ENCODE measurements at places on chromosomes 16 and 17.

DNA sequence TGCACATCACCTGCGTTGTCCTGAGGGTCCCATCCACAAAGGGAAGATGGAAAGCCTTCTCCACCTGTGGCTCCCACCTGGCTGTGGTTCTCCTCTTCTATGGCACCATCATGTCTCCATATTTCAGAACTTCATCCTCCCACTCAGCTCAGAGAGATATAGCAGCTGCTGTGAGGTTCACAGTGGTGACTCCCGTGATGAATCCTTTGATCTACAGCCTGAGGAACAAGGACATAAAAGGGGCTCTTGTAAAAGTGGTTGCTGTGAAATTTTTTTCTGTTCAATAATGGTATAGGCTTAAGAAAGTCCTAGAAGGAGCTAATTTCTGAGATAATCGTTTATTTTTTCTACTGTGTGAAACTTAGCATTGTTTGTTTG is 18.7 kb downstream of the ZNF200 start:
- DNase-seq: no peak

GRCh38 chr17:29212681-29213121 is 32.5 kb upstream of the MYO18A start:
- no peak for DNase-seq

- no peak for DNase-seq
Observed at GRCh38 chr17:68304706-68305105, 13.4 kb downstream of the ARSG start.

DNA sequence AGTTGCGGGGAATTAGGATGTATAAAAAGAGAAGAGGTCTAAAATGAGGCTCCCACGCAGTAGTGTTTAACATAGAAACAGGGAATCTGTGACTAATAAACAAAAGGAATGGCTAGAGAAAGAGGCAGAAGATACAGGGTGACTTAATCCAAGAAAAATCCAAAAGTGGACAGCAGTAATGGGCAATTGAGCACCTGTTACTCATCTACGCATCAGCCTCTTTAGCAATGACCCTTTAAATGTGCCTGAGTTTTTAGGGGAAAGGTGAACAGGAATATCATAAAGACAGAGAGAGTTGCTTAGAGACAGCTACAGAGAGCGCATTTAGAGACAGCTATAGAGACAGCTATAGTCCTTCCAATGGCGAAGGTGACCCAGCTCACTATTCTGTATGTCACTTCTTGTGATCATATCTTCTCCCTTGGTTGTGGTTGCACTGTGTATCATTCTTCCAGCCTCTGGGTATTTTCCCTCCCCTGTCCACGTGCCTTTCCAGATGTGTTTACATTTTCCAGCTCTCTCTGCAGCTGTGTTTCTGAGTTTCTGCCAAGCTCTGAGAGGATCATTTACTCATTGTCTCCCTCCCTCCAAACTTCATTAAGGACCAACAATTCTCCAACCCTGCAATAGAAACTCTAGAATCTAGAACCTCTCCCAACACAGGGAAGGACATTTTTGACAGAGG is 61.5 kb downstream of the MYOCD start:
- DNase-seq: no peak
